Eye (tissue), 1 donor: ENCODE measurements at places on chromosomes 1 and 21.
A peak's percentile ranks its signal among the peaks of the same experiment; 100 is the strongest.

DNA sequence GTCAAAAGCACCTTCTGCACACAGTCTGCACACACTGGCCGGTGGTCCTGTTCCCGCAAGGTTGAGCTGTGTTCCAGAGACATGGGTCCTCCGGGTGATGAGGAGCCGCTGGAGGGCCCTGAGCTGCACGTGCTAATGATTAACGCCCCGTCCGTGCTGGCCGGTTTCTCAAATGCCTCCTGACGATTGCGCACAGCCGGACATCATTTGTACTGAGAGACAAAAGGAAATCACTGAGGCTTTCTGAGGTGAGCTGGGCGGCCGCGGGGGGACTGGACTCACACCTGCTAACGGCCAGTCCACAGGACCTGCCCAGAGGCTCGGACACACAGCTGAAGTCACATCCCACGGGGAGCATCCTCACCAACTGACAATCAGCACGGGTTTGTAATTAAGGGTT, 29.2 kb downstream of the POFUT2 start:
- DNase-seq = peak; percentile 36

- DNase-seq = no peak
These were observed 6.1 kb downstream of the SORT1 start for GRCh38 chr1:109391626-109392025.

DNA sequence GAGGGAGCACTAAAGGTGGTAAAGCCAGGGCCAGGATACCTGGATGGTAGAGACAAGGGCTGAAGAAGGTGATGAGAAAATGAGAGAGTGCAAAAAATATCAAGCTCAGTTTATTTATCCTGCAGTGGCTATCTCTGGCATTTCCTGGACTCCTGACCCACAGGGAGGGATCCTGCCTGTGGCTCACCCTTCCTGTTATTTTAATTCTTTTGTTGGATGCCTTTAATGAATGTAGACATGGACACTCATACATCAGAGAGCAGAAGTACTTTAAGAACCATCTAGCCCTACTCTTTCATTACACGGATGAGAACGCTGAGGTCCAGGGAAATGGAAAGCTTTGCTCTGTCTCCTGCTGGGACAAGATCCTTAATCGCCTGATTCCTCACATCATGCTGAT, 20.6 kb downstream of the JUN start:
- no peak for DNase-seq

- DNase-seq = no peak
These were observed 162.1 kb downstream of the PTPRU start for GRCh38 chr1:29398431-29398830.

GRCh38 chr1:4367230-4367777, 287.1 kb upstream of the AJAP1 start:
- DNase-seq = no peak

DNA sequence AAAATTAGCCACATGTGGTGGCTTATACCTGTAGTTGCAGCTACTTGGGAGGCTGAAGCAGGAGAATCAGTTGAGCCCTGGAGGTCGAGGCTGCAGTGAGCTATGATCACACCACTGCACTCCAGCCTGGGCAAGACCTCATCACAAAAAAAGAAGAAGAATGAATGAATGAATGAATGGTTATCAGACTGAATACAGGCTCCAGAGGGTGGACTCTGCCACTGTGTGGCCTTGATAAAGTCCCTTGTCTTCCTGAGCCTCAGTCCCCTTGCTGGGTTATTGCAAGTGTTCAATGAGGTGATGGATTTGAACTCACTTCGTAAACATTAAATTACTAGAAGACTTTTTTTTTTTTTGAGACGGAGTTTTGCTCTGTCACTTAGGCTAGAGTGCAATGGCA, 24.7 kb downstream of the SHISAL2A start:
- DNase-seq = no peak

- DNase-seq = peak; percentile 81
These were observed 54.9 kb downstream of the TMEM53 start for GRCh38 chr1:44619261-44619900.

DNA sequence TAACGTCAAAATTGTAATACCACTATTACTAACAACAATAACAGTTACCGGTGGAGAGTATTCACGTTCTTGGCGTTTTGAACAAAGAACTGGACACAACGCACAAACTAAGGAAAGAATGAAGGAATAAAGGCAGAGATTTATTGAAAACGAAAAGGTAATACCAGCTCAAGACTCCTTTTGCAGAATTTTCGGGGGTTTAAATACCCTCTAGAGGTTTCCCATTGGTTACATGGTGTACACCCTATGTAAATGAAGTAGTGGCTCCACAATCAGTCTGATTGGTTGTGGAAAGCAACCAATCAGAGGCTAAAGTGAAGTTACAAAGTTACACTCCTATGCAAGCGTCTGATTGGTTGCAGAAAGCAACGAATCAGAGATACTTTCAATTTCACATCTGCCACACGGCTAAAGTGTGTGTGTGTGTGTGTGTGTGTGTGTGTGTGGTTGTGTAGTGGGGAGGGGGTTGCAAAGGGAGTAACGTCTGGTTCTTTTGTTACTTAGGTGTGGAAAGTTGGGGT, 1.1 kb upstream of the GTF2B start:
- DNase-seq = peak; percentile 10

DNA sequence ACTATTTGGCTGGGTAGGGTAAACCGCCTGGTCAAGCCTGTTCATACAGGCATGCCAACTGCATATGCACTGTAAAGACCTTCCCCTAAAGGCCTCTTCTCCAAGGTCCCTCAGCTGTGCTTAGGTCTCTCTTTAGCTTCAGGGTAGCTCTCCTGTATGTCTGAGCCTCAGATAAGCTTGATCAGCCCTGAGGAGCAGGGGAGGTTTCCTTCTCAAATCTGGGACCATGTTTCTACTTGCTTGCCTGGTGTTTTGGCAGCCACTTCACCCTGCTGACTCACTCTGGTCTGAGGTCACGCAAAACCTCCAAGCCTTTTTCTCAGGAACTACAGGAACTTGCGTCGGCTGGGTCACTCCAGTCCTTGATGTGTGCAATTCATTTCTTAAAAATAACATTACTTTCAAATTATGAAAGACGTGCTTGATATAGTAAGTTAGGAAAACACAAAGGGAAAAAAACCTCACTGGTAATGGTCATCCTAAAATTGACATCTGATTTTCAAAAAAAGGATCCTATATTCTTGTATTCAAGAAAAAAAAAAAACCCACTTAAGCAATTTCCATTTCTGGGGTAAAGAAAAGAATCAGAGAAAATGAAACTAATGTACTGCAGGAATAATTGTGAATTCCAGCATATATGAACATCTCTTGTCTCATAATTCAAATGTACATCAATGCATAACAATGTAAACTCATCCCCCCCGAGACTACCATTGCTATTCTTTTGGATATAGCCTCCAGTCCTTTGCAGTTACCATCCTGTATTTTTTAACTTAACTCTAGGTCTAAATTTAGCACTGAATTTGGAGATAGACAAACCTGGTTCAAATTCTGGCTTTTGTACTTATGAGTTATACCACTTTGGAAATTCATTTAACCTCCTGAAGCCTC, 24.8 kb upstream of the RNF19B start:
- DNase-seq = no peak

- peak; percentile 9 for DNase-seq
These were observed 2.0 kb downstream of the AK5 start for GRCh38 chr1:77283701-77284425.

DNA sequence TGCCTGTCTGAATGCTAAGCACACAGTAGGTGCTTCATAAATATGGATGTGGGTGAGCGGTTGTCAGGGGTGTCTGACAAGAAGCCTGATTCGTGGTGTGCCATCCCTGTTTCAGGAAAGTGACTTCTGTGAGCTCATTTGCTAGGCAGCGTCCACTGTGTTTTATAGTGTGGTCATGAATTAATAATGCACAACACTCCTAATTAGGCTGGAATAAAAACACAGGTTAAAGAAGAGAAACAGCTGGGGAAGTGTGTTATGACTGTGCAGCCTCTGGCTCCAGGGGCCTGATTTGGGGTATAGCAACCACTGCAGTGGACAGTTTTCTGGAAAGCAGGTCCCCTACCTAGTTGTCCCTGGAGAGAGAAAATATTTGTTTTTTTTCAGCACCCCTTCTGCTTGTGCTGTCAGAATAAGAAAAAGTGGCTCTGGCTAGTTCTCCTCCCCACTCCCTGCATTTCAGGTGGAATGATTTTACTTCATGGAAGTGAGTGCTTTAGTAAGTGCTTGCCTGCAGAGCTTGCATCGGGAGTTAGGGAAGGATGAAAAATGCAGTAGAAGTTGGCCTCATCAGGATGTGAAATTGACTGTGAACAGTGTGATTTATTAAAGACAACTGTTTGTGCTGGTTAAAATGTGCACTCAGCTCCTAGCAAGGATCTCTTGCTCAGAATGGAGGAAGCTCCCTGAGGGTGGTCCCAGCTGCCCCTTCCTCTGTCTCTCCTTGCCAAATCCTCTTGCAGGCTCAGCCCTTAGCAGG, 333.8 kb downstream of the HHAT start:
- peak; percentile 59 for DNase-seq

DNA sequence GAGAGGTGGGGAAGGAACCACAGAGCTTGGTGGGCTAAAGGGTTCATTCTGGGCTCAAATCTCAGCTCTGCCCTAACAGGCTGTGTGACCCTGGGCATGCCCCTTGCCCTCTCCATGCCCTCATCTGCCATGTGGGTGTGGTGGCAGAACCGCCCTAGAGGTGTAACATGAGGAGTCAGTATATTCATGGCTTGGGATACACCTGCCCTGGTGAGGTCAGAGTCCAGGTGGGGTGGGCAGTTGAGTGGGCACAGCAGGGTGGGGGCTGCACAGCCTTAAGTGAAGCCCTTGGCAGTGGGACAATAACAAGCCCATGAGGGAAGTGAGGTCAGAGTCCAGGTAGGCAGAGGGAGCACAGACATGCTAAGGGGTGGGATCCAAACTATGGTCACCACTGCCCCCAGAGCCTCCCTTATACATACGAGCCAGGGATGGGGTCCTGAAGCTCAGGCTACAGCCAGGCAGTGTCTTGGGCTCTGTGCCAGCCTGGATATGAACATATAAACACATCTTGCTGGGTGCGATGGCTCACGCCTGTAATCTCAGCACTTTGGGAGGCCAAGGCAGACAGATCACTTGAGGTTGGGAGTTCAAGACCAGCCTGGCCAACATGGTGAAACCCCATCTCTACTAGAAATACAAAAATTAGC, 59.0 kb upstream of the EFHD2 start:
- DNase-seq = no peak

DNA sequence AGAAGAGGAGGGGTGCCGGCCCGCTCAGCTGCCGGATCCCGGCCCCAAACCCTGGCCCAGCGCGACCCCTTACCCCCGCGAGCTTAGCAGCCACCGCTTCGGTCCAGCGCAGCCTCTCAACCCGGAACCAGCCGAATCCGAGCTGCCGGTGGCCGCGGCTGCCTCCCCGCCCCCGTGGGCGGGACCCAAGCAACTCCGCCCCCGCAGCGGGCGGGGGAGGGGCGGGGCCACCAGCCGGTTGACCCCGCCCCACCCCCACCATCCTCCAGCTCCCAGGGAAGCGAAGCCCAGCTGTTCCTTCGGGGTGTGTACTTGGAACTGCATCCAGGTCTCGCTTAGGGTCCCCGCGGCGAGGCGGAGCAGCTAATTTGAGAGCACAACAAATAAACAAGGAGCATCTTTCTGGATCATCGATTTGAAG, at the start of gene TRIM62:
Gene TRIM62, minus strand, starts transcription at position 123 of the 421 bp plus-strand sequence. CDS start 611 bp downstream, outside the sequence.
- DNase-seq = peak; percentile 96

GRCh38 chr1:7209336-7209735, 424.1 kb downstream of the CAMTA1 start:
- no peak for DNase-seq
